GM04504 (cell line): ENCODE measurements at places on chromosomes 12 and 14.

DNA sequence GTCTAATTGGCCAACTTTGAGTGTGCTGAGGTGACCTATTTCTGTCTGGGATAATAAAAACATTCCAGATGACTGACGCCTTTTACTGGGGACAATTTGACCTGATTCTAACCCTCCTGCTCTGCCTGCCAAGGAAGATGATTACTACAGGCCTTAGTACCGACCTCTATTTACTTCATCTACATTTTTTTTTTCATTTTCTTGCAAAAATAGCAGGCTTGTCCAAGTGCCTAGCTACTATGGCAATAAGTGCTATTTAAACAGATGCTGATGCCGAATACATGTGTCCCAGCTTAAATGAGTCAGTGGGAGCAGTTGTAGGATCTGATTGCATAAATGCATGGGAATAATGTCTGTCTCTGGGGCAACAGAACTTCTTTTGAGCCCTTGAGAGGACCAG, 254.3 kb downstream of the RGS6 start:
- DNase-seq, result no peak

GRCh38 chr12:2187195-2187945, 134.6 kb downstream of the CACNA1C start:
- DNase-seq, result no peak

DNA sequence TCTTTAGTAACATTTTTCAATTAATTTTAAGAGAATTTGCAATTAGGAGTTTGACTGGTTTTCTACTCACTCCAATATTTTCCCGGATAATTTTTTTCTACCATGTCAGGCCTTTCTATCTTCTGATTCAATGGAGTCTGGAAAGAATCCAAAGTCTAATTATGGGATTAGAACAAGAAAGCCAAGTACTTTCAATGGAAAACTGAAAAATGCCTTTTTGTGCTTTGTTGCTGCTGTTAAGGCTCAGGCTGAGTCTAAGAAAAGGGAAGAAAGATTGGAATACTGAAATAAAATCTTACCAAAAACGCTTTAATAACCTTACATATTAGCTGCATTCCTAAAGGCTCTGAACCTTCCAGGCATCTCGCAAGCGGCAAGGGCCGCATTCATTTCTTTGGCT, 24.4 kb upstream of the DHRS4 start:
- DNase-seq, result no peak

DNA sequence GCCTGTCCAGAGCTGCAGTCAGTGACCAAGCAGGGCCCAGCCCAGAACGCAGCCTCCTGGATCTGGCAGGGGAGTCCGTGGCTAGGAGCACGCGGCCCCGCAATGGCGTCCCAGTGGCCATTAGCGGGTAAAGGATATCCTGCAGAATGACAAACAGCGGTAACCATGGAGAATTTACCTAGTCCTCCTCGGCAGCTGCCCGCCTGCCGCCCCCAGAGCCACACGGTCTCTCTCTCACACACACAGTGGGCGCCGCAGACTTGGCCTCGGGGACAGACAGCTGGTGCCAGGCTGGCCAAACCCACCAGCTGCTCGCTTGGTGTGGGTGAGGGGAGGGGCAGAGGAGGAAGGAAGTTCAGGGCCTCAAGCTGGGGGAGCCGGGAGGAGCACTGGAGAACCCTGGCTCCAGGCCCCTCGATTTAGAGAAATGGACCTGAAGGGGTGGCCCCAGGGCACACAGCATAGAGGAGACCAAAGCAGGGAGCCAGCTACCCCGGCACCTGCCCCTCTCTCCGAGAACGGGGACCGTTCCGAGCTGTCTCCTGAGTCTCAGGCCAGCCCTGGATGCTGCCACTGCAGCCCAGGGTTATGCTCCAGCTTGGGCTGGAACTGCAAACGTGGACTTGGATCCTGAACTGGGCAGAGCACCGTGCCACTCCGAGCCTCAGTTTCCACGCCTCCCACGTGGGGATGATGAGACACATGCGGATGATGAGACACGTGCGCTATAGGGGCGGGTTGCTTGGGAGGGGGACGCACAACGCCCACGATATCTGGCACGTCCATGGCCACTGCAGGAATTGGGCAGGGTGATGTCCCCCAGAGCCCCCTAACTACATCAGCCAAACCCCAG, 3.4 kb downstream of the CDK2AP1 start:
- DNase-seq, result no peak

- no peak for DNase-seq
Measured at GRCh38 chr14:68694516-68695235, 98.2 kb downstream of the ZFP36L1 start.

DNA sequence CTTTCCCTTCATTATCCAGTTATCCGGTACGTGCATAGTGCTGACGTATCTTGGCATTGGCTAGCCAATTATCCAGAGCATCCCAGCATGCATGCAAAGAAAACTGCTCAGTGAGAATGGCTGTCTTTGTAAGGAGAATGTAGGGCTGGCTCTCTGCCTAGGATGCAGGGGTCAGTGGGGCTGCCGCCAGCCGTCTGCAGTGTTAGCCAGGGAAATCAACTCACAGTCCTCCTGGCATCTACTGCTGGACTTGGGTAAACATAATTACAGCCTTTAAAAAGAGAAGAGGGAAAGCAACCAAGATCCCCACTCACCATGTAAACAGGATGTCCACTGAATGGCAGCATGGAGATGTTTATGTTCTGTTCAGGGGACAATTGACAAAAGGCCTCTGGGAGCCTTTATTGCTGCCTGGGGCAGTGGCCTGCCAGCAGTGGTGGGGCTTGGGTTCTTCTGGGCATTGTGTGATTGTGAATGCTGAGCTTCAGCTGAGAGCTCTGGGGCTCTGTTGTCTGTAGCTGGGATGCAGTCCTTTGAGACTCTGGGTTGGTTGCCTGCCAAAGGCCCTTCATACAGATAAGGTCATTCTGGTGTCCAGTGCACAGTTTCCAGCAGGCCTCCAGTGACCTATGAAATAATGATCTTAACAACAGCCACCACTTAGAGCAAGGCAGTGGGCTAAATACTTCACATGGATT, 121.8 kb downstream of the TBC1D30 start:
- DNase-seq, result no peak

GRCh38 chr12:49824895-49825294, 3.3 kb downstream of the NCKAP5L start:
- no peak for DNase-seq

DNA sequence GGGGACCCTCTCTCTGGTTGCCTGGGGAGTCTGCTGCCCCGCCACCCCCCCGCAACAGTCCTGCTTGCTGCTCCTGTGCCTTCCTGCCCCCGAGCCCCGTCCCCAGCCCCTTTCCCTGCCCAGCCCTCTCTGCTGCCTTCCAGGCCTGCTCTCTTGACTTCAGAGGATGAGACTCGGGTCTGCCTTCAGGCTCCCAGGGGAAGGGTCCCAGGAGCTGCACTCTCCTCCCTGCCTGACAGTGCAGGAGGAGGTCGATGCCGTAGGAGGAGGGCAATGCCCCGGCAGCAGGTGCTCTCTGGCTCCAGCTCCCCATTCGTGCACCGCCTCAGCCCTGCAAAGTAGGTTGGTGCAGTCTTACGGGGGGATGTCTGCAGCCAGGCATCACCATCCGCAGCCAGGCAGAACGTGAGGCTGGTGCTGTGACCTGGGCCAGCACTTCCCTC, 185.1 kb upstream of the C14orf180 start:
- DNase-seq, result no peak

DNA sequence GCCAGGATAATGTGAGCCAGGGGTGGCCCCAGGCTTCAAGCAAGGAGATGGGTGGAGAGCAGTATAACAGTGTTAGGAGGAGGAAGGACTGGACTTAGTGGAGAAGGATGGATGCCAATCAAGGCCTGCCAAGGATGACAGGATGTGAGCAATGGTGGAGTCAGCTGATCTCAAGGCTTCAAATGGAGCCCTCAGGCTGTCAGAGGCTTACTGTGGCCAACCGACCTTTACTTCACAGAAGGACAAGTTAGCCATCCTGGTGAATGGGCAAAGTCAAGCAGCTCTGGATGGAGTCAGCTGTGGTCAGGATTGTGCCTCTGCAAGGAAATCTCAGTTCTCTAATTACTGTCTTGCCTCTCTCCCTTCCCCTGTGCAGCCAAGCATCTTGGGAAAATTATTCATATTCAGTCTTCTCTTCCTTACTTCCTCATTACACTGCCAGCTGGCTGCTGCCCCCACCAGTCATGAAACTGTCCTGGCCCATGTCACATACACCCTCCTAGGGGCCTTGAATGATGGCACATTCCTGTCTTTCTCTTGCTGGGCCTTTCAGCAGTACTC, 7.6 kb upstream of the STAT6 start:
- DNase-seq, result no peak

- no peak for DNase-seq
Measured at GRCh38 chr14:87030197-87030596, 962.8 kb downstream of the GALC start.

DNA sequence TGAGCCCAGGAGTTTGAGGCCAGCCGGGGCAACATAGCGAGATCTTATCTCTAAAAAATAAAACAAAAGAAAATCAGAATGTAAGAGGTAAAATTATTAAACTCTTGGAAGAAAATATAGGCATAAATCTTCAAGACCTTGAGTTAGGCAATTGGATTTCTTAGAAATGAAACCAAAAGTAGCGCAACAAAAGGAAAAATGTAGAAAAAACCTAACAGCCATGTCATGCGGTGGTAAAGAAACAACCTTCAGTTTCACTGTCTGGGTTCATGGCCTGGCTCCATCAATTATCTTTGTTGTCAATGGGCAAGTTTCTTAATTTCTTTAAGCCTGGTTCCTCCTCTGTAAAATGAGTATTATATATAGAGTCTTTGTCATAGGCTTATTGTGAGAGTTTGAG, 5.6 kb upstream of the GCH1 start:
- DNase-seq, result no peak

GRCh38 chr12:124479680-124480468, 87.5 kb downstream of the NCOR2 start:
- no peak for DNase-seq

DNA sequence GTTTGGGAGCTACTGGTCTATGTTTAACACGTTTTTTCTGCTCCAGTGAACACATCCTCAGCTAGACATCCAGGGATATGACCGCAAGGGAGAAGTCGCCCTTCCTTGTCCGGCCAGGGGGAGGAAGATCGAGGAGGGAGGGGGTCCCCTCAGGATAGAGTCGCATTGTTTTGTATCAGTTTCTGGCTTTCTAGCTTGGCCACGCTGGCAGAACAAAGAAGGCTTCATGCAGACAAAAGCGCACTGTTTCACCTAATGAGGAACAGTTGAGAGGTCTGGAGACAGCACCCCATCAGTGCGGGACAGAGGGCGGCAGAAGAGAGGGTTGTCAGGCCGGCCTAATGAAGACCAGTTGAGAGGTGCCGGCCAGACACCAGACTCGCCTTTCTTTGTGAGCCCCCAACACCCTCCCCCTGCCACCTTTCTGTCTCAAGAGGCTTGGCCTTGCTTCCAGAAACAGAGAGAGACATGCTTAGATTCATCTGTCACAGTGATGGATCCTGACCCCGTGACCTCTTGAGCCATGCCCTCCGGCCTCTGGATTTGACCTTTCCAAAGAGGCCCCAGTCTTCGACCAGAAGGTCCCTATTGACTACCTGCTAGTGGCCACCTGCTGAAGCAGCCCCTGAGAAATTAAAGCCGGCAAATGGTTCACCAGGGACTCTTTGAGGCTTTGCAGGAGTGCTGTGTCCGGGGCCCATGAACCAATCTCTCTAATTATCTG, 254.7 kb upstream of the TBX3 start:
- DNase-seq, result no peak

DNA sequence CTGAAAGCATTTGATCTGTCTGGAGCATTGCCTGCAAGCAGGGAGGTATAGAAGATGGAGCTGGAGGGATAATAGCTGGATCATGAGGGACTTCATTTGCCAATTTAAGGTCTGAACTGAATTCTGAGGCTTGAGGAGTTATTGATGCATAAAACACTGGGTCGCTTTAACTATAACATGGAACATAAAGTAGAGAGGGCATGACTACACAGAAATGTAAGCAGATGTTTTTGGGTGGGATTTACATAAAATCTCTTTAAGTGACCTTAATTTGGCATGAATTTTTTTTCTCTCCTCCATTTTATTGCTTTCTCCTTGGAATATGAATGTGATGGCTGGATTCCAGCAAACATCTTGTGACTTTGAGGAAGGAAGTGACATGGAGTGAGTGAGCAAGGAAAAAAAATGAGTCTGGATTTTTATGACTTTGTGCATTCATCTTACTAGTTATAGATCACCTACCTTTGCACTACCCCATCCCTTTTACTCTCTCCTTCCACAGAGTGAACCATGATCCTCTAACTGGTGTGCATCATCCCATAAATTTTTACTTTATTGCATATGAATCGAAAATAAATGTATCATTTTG, 356.0 kb downstream of the DUSP6 start:
- no peak for DNase-seq

DNA sequence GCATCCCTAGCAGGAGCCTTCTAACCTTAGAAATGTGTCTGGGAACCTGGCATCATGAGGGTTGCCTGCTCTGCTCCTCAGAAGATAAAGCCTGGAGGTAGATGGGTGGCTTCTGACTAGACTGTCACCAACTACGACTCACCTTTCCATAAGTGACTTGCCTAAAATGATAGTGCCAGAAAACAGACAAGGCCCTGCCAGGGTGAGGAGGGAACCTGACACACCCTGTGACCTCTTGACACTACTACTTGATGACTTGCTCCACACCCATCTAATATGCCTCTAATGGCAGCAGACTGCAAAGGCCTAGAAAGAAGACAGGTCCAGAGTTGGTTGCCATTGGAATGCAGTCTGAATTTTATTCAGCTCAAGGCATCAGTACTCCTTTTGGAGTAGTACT, 9.4 kb downstream of the RNF41 start:
- no peak for DNase-seq

GRCh38 chr12:42873401-42873800, 283.9 kb upstream of the PRICKLE1 start:
- DNase-seq, result no peak

DNA sequence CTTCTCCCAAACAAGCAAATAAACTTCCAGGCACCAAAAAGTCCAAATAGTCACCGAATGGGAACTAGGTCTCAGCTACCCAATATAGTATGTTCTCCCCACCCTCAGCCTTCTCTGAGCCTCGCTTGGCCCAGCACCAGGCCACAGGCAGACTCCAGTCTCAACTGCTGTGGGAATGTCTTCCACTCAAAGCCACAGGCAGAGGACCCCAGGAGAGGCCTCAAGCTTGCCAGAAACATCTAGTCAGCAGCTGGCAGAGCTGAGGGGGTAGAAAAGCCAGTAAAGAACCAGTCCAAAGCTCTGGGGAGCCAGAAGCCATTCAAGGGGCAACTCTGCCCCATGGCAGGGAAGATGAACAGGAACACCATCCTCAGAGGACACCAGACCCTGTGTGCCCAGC, 41.8 kb downstream of the FMNL3 start:
- no peak for DNase-seq

GRCh38 chr14:65962952-65963351, 523.2 kb upstream of the CCDC196 start:
- no peak for DNase-seq

DNA sequence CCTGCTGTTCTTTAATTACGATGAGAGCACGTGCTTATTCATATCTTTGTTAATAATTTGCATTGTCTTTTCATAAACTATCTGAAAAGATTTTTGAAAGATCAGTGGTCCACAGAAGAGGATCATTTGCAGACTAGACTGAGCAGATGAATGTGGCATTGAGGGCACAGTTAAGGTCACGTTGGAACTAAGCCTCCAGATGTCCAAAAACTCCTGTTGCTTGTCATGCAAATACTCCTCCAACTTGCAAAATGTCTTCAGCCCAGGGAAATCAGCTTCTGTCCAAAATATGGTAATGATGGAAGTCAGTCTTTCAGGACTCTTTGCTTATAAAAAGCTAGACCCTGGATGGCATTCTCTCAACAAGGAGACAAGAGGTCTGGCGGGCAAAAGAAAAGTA, 201.6 kb upstream of the TMEM260 start:
- DNase-seq, result no peak

- no peak for DNase-seq
Measured at GRCh38 chr14:65035049-65035448, 48.4 kb downstream of the FNTB start.
